ENCODE measurements at places on chromosomes 3 and 15.

DNA sequence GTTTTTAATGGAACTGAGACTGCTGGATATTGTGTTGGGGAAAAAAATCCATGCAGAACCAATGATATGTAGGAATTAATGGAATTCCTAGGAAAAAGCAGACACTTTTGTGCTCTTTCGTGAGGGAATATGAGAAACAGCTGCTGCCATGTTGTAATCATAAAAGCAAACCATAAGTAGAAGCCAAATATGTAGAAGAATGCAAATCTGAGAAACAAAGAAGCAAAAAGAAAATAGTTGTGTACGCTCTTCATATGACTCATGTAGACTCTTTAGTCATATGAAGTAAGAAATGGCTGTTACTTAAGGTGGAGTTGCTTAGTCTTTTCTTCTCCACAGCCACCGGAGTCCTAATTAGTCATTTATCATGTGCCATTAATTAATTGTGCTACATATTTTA is 298.6 kb upstream of the ZNF717 start:
- DNase-seq, result no peak

DNA sequence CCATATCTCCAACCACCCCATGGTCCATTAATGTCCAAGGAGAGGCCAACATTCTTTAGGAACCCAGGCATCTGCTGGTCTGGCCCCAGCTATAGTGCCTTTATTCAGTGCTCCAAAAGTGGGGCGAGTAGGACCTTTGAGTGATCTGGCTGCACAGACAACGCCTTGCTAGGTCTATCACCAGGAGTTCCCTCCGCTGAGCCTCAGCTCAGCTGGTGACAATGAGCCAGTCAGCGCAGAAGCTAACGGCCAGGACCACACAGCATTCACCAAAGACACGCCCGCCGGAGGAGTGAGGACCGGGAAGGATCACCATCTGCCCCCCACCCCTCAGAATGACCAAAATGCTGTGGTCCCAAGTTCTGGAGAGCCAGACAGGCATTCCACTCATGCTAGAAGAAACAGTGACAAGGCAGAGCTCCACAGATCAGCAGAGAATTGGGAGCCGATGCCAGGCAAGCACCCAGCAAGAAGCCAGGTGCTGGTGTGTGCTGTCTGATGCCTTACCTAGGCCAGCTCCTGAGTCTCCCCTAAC is 19.0 kb downstream of the TBC1D2B start:
- no peak for DNase-seq

GRCh38 chr3:133329626-133330025 is 70.2 kb upstream of the BFSP2 start:
- DNase-seq, result no peak

- no peak for DNase-seq
Observed at GRCh38 chr3:67906261-67906660, 251.8 kb upstream of the SUCLG2 start.

- DNase-seq, result no peak
Observed at GRCh38 chr3:183692436-183692835, 5.2 kb upstream of the YEATS2 start.

DNA sequence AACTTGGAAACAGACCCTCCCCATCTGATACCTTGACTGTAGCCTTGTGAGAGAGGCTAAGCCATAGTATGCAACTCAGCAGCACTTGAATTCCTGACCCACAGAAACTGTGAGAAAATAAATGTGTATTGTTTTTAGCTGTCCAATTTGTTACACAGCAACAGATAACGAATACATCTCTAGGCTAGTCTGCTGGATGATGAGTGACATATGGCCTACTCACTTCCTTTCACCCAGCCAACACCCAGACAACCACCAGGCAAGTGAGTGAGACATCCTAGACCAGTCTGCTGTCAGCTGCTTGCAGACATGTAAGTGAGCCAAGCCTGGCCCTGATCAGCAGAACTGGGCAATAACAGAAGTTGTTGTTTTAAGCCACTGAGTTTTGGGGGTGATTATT is 19.2 kb upstream of the SMAD6 start:
- DNase-seq, result no peak

DNA sequence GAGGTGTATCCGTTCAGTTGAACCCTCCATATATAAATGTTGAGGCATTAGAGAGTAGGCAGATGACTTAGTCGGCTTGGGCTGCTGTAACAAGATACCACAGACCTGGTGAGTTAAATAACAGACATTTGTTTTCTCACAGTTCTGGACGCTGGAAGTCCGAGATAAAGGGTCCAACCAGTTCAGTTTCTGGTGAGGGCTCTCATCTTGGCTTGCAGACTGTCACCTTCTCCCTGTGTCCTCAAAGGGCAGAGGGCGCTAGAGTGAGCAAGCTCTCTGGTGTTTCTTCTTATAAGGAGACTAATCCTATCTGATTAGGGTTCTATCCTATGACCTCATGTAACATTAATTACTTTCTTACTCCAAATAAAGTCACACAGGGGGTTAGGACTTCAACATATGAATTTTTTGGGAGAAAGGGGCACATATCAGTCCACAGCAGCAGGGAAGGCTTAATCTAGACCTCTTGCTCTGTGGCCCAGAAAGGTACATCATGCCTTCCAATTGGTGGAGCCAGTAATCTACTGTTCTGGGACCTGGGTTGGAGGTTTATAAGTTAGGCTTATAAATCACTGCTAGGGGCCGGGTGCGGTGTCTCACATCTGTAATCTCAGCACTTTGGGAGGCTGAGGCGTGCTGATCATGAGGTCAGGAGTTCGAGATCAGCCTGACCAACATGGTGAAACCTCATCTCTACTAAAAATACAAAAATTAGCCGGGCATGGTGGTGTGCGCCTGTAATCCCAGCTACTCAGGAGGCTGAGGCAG is 26.3 kb upstream of the SLC28A2 start:
- DNase-seq, result no peak

DNA sequence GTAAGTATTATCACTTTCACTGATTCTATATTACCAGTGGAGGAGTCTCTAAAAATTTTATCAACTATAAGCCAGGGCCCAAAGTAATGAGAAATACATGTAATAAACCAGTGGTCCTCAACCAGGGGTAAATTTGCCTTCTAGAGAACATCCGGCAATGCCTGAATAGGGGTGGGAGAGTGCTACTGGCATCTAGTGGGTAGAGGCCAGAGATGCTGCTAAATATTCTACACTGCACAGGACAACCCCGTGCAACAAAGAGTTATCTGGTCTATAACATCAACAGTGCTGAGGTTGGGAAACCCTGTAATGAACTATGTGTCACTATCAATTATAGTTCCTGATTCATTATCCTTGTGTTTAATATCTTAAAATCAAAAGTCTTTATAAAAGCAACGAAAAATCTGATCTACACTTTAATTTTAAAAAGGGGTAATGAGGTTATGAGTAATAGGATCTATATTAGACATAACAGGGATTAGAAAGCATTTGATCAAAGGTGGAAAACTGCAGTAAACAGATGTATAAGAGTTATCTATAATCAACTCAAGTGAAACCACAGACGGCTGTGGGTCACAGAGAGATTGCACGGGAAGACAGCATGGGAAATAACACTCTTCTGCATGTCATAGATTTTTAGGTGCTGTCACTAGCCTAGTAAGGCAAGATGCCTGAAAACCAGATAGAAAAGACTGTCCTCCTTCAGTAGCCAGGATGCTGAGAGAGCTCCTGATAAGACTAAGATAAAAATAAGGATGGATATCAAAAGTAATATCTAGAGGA is 2.0 kb downstream of the LYSMD2 start:
- no peak for DNase-seq
